ENCODE measurements at places on chromosomes 5 and 9. TPM values are rescaled to one million over a fixed set of nuclear protein-coding genes. Genes with fewer than 3 reads are reported as not detected.

The ECPAS gene
- total RNA-seq, result 108 TPM

The SCGB3A2 gene
- 62.5 TPM for total RNA-seq

The LYSMD3 gene
- 14.0 TPM for total RNA-seq

GRCh38 chr9:68780720-68781119 lies 75.7 kb downstream of the PIP5K1B start:
- DNase-seq, result no peak

DNA sequence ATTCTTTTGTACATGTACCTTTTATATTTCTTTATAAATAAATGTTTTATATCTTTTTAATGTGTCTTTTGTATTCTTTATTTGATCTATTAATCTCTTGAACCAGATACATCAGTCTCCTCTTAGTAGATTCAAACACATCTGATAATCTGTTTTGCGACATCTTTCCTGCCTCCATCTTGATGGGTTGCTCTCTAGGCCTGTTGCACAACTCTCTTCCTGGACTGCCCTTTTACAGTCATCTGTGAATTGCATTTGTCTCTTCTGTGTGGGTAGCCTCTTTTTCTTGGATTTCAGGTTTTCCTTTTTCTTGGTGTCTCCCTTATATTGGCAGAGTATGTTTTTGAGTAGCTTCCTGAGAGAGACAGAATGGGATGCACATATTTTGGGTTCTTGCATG lies 6.2 kb downstream of the ZFYVE16 start:
- no peak for DNase-seq

GRCh38 chr9:96168882-96169281 lies 133.1 kb downstream of the HSD17B3 start:
- DNase-seq, result no peak

GRCh38 chr9:79053598-79053997 lies 518.2 kb upstream of the TLE4 start:
- DNase-seq, result no peak

DNA sequence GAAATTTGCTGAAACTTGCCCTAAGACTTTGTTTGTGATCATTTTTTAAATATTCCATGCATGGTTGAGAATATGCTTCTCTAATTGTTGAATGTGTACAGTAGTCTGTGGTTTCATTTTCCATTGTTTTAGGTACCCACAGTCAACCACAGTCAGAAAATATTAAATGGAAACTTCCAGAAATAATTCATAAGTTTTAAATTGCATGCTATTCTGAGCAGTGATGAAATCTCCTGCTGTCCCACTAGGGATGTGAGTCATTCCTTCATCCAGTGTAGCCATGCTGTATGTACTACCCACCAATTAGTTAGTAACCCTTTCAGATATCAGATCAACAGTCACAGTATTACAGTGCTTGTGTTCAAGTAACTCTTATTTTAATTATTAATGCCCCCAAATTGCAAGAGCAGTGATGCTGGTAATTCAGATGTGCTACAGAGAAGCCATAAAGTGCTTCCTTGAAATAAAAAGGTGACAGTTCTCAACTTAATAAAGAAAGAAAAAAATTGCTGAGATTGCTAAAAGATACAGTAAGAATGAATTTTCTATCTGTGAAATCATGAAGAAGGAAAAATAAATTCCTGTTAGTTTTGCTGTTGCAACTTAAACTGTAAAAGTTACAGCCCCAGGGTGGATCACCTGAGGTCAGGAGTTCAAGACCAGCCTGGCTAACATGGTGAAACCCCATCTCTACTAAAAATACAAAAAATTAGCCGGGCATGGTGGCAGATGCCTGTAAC lies 79.9 kb upstream of the FBXL17 start:
- no peak for DNase-seq

DNA sequence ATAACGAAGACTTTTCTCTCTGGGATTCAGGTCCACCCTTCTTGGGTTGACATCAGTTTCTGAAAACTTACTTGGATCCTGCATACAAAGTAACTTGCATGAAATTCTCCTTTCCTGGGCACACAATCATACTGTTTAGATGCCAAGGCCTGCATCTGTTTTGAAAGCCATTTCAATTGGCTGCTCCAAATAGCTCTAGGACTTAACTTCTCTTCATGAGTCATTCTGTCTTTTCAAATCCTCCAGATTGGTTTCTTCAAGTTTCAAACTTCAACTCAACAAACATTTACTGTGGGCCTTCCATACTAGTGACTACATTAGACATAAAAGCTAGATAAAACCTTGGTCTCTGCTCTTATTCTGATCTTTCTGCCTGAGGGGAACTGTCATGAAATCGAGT lies 54.8 kb upstream of the HMHB1 start:
- DNase-seq, result no peak

- no peak for DNase-seq
These were observed 5.7 kb upstream of the TICAM2 start for GRCh38 chr5:115607935-115608334.

GRCh38 chr9:130299785-130300615 lies 34.4 kb downstream of the HMCN2 start:
- no peak for DNase-seq

The ABO gene
- total RNA-seq, result 0.31 TPM

The RAD50 gene
- total RNA-seq, result 40.4 TPM

- DNase-seq, result peak; percentile 55
These were observed 72.3 kb downstream of the PSMB7 start for GRCh38 chr9:124342776-124343485.

The DOK3 gene
- 15.9 TPM for total RNA-seq

GRCh38 chr5:169686137-169686536 lies 49.1 kb downstream of the DOCK2 start:
- no peak for DNase-seq

The RALGDS gene
- 20.9 TPM for total RNA-seq

GRCh38 chr9:121874524-121874923 lies 218.6 kb downstream of the TTLL11 start:
- no peak for DNase-seq

DNA sequence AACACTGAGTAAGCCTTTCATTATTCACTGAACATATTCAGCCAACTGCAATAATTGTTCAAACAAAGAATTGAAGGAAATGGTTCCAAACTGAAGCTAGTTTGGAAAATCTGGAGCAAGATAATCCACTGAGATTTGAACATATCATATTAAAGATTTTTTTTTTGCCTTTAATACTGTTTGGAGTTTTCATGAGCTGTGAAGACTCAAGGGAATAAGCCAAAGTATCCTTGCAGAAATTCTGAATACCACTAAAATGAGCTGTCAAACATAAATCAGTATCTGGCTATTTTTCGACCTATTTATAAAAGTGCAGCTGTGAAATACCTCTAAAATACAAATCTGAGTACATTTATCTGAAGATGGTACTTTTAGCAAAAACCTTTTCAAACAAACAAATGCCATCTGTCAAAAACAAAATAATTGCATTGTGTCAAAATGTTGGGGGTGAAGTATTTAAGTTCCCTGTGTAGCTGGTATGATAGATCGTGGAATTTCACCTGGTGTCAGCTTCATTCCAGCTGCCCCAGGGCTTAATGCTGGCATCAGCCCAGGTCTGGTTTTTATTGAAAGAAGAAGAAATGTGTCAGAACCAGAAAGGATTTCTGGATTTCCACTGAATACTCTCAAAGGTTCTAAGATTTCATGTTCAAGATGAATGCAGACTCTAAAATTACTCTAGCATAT lies 149.0 kb upstream of the GRAMD2B start:
- no peak for DNase-seq

The SH3TC2 gene
- total RNA-seq, result not detected

GRCh38 chr5:124444147-124444775 lies 302.2 kb downstream of the ZNF608 start:
- no peak for DNase-seq

GRCh38 chr9:121782514-121783110 lies 131.2 kb downstream of the DAB2IP start:
- DNase-seq, result peak; percentile 27

The SLC1A1 gene
- 4.2 TPM for total RNA-seq

GRCh38 chr9:5843794-5844471 lies 11.0 kb upstream of the ERMP1 start:
- no peak for DNase-seq

The C8G gene
- total RNA-seq, result 0.96 TPM

The MOB3B gene
- total RNA-seq, result 9.8 TPM

The SPINK7 gene
- total RNA-seq, result not detected

DNA sequence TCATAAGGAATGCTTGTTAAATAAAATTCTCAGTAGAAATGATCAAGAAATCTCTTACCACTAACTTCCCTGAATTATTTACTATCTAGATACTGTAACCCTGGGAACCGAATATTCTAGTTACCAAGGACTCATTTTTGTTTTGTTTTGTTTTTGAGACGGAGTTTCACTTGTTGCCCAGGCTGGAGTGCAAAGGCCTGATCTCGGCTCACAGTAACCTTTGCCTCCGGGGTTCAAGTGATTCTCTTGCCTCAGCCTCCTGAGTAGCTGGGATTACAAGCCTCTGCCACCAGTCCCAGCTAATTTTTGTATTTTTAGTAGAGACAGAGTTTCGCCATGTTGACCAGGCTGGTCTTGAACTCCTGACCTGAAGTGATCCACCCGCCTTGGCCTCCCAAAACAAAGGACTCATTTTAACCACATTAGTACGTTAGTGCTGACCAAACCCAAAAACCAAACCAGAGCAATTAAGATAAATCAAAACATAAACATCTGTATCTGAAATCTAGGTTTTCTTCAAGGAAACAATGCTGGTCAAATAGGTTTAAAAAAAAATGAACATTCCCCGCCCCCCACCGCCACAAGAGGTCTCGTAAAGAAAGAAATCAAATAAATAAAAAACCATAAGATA lies 3.7 kb downstream of the TXN start:
- DNase-seq, result no peak

The TAF11L13 gene
- not detected for total RNA-seq

The MTAP gene
- 102 TPM for total RNA-seq

DNA sequence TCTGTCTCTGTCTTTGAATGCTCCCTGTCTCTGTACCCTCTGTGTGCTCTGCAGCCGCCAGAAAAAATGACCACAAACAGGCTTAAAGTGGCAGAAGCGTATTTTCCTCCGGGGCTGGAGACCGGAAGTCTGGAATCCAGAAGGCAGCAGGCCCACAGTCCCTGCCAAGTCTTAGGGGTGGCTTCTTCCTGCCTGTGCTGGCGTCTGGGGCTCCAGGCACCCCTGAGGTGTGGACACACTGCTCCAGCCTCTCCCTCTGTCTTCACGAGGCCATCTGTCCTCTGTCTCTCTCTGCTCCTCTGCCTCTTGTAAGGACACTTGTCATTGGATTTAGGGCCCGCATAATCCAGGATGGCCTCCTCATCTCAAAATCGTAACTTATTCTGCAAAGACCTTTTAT lies 298.4 kb upstream of the IRX4 start:
- DNase-seq, result no peak

The CYLC2 gene
- total RNA-seq, result not detected

The NDUFS6 gene
- total RNA-seq, result 62.5 TPM

The SLC1A3 gene
- total RNA-seq, result 18.6 TPM

The PCDHA8 gene
- 0.57 TPM for total RNA-seq

The ANKRD55 gene
- total RNA-seq, result not detected

DNA sequence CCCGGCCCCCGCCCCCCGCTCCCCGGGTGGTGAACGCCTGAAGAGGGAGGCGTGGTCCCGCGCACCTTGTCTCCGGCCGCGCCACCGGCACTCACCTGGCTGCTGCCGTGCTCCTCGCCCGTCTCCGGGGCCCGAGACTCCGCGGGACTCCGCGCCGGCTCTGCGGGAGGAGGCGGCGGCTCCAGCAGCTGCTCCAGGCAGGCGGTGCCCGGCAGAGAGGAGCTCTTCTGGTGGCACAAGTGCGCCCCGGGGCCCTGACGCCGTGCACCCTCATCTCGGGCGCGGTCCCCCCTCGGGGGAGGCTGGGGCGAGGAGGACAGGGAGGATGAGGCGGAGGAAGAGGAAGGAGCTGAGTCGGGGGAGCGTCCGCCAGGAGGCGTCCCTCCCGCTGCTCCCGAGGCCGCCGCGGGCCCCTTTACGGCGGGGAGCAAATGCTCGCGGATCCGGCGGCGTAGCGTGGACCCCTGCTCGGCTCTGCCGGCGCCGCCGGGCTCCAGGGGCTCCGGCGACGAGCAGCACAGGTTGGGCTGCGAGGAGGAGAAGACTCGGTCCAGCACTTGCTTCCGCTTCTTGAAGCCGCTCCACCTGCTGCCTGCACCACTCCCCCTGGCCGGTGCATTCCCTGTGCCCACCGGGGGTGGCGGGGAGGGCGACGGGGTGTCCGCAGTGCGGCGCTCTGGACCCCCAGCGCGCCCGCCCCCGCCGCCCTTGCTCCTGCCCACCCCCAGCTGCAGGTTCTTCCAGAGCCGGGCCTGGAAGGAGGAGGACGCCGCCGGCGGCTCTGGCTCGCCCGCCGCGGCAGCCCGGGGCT lies 928 bp downstream of the MCTP1 start:
- peak; percentile 79 for DNase-seq

DNA sequence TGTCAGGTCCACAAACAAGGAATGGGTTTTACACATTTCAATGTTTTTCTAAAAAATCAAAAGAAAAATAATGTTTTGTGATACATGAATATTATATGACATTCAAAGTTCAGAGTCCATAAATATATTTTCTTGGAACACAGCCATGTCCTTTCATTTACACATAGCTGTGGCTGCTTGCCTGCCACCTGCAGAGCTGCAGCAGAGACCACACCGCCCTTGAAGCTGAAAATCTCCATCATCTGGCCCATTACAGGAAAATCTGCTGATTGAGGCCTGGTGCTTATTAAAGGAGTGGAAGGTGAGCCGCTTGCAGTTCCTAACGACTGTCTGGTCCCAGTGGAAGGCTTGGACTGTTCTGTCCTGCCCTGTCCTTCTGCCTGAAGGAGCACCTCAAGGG lies 232.6 kb upstream of the ADAMTS16 start:
- DNase-seq, result no peak

DNA sequence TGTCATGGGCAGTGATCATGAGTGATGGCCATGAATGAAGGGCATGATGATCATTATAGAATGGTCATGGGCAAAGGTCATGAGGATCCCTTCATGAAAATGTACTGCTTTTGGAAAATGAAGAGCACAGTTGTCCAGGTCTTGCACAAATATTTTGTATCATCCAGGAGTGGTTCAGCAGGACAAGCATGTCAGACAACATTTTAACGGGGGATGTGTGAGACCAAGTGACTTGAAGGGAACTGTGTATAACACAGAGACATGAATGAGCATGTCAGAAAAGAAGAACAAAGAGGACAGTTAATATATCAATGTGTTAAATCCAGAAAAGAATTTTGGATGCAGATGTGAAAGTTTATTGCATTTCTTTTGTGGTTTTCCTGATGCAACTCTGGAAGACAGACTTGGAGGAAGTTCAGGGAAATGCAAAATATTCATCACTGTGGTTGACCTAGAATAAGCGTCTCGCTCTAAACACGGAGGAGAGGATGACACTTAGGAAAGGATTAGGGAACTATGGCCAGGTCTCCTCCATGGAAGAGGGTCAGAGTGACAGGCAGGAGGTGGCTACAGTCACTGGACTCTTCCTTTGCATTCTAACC lies 116.1 kb upstream of the IRX4 start:
- DNase-seq, result no peak

Data from H9 (cell line).